ENCODE measurements at places on chromosomes 1 and 21.

GRCh38 chr1:183101841-183102276, 78.6 kb downstream of the LAMC1 start:
- no peak for DNase-seq

DNA sequence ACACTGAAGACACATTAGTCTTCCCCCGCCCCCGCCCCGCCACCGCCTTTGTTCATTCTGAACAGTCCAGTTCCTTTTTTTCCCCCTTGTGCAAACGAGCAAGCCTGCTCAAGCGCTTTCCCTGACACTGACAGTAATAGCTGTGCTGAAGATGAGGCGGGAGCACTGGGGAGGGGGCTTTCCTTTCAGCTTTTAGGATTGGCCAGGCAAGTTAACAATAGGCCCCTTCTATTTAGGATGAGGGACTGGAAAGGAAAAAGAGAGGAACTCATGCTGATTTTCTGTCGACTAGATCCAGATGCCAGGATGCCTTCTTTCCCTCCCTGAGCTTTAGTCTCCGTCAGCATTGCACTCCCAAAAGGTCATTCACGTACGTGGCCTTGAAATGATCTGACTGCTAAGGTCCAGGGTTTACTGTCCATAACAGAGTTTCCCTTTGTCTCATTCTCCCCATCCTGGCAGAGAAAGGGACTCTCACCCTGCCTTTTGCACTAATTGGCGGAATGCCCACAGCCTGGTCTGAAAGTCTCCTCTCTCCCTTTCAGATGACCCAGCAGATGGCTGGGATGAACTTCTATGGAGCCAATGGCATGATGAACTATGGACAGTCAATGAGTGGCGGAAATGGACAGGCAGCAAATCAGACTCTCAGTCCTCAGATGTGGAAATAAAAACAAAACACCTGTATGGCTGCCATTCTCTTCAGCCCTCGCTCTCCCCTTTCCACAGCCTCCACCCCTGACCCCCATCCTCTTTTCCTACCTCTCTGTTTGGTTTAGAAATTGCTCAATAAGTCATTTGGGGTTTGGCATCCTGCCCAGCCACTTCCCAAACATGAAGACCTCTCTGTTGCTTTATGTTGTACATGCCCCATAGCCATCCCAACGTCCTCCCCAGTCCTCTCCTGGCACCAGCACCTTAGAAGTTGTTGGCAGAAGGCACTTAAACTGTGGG, 28.6 kb upstream of the ZFP69B start:
- DNase-seq, result no peak

- DNase-seq, result no peak
Observed at GRCh38 chr1:177744906-177745305, 225.0 kb downstream of the SEC16B start.

DNA sequence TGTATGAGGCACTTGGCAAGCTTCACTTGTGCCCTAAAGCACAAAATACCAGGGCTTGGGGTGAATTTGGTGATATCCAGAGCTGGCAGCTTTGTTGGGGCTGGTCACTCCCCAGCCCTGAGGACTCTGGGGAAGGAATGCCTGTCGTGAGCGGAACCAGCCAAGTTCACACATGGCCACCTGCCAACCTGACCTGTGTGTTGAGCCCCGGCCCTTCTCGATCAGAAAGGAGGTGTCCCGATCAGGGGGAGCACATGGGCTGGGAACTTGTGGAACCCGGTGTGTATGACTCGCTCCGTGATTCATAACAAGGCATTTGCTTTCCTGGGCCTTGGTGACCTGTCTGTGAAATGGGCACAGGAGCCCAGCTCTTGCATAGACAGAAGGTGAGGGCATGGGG, 43.1 kb downstream of the AGPAT3 start:
- DNase-seq, result no peak

GRCh38 chr21:23215261-23215660, 2217.1 kb downstream of the NCAM2 start:
- no peak for DNase-seq

DNA sequence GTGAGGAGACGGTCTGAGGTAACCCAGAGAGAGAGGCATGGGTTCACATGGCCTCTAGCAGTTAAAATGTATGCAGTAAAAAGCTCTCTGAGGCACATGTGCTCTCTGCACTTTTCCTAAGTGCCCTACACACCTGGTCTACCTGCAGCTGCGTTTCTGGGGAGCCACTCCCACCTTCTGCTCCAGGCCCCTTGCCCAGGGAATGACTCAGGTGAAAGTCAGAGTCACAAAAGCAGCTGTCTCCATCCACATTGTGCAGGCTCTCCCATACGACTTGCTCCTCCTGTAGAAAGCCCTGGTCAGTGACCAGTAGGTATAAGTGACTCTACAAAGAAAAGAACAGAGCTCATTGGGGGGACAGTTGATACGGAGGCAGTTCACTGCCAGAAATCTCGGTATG, 8.8 kb downstream of the MINDY1 start:
- no peak for DNase-seq

DNA sequence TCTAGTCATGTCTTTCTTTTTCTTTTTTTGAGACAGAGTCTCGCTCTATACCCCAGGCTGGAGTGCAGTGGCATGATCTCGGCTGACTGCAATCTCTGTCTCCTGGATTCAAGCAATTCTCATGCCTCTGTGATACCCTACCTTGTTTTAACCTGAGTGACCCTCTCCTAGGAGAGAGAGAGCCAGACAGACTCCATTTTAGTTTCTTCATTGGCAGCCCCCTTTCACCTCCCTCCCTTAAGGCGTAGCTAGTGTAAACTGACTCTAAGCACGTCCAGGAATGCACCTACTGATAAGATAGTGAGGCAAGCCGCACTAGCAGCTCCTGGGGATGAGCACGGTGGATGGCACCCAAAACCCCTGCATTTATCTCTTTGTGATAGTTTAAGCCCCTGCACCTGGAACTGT, 5.2 kb upstream of the PKNOX1 start:
- no peak for DNase-seq

DNA sequence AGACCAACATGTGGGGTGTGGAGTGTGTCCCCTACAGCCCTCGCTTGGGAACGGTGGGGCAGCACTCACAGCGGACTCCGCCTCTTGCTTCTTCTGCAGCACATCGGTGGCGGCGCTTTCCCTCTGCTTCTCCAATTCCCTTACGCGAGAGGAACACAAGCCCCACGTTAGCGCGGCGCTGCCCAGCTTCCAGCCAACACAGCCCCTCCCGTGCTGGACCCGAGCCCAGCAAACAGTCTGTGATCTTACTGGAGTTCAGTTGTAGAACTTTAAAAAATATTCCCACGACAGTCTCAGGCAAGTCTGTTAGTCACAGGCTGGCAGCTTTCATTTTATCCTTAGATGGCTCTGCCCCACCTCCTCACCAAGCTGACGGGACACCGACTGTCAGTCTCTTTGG, 13.6 kb downstream of the THAP3 start:
- DNase-seq, result no peak

DNA sequence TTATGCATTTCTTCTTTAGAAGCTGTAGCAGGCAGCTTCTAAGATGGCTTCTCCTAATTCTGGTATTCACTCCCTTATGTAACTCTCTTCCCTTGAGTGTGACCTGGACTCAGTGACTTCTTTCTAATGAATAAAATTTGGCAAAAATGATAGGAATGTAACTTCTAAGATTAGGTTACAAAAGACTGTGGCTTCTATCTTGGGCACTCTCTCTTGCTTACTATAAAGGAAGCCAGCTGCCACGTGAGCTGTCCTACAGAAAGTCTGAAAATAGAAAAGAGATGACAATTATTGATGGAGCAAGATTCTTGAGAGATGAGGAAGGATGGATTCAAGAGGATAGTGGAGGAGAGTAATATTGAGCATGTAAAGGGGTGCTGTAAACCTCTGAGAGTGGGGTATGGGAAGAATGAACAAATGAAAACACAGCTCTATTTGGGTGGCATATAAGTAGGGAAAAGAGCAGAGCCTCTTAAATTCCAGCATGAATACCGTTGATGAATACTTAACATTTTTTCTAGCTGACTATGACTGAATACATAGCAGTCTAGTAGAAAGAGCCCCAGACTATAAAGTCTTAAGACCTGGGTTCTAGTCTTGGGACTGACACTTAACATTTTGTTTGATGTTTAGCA, 5.5 kb downstream of the TSEN15 start:
- DNase-seq, result no peak

- DNase-seq, result no peak
Observed at GRCh38 chr1:81596341-81596740, 204.4 kb upstream of the ADGRL2 start.

- no peak for DNase-seq
Observed at GRCh38 chr1:92934395-92935378, 26.6 kb downstream of the DIPK1A start.

DNA sequence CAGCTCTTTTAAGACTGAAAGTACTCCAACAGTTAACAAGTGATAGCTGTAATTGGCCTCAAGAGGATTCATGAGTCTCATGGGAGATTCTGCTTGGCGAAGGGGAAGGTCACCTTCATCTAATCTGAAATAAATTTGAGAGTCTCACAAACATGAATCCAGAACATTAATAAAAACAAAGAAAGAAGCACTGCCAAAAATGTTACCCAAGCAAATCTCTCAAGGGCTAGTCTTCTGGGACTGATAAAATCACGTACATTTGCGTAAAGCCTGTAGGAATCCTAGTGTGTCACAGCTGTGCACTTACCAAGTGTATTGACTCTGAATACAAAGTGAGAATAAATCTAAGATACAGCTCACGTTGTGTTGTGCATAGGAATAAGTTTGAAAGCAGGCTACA, 21.2 kb upstream of the NUF2 start:
- no peak for DNase-seq

DNA sequence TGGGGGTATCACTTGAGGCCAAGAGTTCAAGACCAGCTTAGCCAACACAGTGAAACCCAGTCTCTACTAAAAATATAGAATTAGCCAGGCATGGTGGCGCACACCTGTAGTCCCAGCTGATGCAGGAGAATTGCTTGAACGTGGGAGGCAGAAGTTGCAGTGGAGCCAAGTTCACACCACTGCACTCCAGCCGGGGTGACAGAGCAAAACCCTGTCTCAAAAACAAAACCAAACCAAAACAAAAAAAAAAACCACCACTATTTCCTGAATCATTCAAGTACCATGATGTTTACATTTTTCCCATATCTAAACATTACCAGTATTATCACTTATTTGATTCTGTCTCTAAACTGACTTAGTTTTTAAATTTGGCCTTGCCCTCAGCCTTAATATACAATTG, 29.5 kb downstream of the TUT4 start:
- DNase-seq, result no peak

DNA sequence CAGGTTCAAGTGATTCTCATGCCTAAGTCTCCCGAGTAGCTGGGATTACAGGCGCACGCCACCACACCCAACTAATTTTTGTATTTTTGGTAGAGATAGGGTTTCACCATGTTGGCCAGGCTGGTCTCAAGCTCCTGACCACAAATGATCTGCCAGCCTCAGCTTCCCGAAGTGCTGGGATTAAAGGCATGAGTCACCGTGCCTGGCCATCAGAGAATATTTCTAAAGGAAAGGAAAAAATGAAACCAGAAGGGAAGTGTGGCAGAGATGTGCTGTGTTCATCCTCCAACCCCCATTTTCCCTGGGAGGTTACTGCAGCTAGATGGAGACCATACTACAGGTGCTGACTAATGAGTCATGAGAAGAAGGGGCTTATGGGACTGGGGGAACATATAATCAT, 964.1 kb downstream of the TTLL7 start:
- DNase-seq, result no peak

DNA sequence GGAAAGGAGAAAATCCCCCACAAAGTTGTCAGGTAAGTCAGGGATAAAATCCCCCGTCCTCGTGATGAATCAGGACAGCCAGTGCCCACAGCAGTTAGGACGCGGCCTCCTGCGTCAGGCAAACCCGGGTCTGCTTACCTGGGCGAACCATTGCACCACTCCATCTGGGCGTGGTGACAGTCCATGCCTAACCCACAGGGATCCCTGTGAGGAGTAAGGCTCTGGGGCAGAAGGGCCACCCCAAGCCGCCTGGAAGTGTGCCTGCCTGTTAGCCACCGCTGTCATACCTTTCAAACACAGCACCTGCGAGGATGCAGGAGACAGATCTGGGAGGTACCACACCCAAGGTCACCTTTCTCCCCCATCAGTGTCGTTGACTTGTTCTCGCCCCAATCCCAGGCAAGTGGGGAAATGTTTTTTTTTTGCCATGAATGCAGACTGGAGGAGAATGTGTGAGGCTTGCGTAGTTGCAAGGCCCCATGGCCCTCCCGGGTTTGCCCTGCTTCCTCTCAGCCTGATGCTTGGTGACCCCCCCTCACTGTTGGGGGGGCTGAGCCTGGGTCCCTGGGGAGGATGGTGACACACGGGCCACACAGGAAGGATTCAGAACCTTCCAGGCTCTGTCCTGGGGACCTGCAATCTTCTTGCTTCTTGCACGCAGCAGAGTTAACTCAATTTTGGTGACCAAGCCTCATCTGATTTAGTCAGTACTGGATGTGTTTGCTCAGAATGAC, 107.0 kb downstream of the PGBD5 start:
- no peak for DNase-seq

GRCh38 chr1:90591355-90591969, 125.6 kb downstream of the BARHL2 start:
- no peak for DNase-seq

DNA sequence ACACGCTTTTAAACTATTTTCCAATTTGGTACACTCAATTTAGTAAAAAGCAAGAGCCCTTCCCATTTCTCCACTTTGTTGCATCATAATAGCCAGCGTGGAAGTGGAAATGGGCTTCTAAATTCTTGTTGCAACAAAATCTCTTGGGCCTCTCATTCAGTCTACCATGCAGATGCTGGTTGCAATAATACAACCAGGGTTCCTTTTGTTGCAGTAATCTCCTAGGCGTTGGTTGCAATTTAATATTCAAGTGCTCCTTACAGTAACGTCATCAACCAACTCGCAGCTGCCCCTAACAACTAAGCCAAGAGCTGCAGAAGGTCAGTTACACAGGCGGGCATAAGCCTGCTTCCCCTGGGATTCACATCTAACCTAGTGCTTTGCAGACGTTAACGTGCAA, 2.7 kb upstream of the HDGF start:
- no peak for DNase-seq

- DNase-seq, result no peak
Observed at GRCh38 chr1:179168536-179168935, 60.9 kb downstream of the ABL2 start.

GRCh38 chr1:24443241-24443656, 27.6 kb downstream of the NIPAL3 start:
- no peak for DNase-seq

- DNase-seq, result no peak
Observed at GRCh38 chr1:14508613-14509012, 89.9 kb upstream of the KAZN start.
